ENCODE measurements at places on chromosomes 5 and 9.

DNA sequence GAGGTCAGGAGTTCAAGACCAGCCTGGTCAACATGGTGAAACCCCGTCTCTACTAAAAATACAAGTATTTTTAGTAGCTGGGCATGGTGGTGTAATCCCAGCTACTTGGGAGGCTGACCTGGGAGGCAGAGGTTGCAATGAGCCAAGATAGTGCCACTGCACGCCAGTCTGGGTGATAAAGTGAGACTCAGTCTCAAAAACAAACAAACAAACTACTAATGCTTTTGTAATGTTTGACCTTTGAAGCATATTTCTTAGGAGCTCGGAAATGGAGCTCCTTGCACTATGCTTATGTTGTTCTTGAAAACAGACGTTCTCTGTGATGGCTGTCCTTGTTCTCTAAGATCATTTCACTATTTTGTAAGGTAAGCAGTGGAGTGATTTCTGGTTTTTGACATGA is 6.0 kb downstream of the F2RL2 start:
- DNase-seq = no peak

DNA sequence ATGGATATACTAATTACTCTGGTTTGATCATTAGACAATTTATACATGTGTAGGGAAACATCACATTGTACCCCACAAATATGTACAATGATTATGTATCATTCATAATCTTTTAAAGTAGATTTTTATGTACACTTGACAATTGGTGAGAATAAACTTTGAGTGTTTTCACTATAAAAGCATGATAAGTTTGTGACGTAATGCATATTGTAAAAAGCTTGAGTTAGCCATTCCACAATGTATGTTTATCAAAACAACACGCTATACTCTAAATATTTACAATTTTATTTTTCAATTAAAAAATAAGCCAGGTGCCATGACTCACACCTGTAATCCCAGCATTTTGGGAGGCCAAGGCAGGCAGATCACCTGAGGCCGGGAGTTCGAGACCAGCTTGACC is 360.1 kb upstream of the ITGA1 start:
- no peak for DNase-seq

- no peak for DNase-seq
These were observed 20.8 kb downstream of the ZNF366 start for GRCh38 chr5:72486371-72486770.

DNA sequence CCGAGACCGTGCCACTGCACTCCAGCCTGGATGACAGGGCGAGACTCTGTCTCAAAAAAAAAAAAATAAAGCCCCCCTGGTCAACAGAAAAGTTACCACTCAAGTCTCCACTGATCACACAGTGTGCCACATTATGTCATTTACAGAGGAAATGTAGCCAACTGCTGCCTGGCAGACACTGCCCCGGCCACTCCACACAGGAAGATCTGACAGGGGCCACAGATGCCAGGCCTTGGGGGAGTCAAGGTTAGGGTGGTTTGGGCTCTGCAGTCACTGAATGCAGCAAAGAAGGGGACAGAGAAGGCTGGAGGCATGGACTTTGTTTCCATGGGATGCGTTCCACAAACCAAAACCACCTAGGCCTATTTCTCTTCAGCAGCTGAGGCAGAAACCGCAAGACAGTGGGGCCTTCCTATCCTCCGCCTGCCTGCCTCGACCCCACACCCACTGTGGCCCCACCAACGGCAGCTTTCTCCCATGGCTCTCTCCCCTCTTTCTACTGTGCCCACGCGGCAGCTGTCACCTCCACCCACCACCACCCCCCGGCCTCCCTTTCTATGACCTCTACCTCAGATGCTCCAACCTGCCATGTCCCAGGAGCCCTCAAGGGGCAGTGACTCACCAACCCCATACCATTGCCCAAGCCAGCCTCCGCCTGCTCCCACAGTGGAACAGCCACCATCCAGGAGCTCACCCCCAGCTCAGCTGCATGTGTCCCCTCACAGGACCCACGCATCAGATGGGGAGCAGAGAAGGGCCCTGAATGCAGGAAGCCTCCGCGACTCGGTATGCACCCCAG is 12.4 kb downstream of the IPPK start:
- no peak for DNase-seq

- no peak for DNase-seq
These were observed 784 bp upstream of the MSANTD3 start for GRCh38 chr9:100426189-100426529.

- no peak for DNase-seq
These were observed 372.8 kb upstream of the KLF4 start for GRCh38 chr9:107862323-107862722.

DNA sequence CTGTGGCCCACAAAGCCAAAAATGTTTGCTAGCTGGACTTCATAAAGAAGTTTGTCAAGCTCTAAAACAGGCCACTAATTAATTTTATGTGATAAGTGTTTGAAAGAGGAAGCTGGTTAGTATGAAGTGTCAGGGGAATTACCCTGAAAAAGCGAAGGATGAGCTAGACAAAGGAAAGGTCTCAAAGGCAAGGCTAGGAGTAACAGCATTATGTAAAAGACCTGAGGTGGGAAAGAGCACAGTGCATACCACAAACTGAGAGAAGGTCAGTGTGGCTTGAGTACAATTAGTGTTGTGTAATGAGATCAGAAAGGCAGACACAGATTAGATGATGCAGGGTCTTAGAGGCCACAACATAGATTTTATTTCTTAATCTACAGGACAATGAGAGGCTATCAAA is 29.6 kb downstream of the RC3H2 start:
- DNase-seq = no peak

DNA sequence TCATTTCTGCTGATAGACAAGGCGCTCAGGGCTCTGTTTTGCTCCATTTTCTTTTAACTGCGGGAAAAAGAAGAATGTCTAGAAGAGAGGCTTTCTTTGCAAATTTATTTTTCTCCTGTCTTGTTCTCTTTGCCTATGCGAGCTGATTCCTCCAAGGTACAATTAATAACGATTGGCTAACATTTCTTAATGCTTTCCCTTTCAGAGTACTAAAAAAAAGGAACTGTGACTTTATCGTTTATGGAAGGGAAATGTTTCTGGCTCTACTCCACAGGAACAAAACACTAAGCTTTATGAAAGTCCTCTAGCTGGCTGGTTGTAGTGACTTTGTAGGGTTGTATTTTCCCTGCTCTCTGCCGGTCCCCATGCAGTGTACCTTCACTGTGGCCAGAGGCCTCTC is 11.7 kb downstream of the NSG2 start:
- no peak for DNase-seq

GRCh38 chr9:135522931-135523330 is 1.7 kb downstream of the LCN1 start:
- no peak for DNase-seq

DNA sequence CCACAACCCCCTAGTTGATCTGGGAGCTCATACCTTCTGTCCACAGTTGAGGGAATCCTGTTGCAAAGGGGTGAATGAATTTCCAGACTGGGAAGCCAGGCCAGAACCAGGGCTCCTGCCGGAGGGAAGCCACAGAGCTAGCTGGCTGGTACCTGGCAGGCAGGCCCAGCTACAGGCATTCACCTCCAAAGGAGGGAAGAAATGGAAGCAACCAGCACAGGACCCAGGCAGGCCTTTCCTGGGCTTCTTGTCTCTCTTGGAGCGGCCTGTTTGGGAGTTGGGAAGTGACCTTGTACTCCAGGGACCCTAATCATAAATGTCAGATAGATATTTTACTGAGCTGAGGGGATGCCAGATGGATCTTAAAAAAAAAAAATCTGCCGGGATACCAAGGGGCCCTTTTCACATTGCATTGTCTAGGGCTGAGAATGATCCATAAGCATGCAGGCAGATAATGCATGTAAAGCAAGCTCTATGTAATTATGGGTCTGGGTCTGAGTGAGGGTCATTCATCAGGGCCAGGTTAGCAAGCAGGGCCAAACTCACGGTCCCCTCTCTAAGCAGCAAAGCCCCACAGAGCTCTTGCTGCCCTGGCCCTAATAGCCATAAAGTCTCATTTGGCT is 8.4 kb downstream of the NR2F1 start:
- DNase-seq = no peak

DNA sequence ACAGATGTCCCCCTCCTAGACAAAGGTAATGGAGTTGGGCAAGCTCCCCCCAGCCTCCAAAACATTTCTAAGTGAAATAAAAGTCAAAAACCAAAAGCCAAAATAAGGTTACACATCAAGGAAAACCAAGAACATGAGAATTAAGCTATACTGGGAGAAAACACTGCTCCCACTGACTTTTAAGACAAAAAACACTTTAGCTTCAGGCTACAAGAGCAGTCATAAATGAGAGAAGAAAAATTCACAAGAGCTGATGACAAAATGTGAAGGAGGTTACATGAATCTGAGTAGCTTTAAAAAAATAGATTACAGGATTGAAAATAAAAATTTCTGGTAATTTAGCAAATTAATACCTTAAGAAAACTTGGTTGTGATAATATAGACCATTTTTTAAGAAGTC is 1370.3 kb upstream of the CDH9 start:
- DNase-seq = no peak

DNA sequence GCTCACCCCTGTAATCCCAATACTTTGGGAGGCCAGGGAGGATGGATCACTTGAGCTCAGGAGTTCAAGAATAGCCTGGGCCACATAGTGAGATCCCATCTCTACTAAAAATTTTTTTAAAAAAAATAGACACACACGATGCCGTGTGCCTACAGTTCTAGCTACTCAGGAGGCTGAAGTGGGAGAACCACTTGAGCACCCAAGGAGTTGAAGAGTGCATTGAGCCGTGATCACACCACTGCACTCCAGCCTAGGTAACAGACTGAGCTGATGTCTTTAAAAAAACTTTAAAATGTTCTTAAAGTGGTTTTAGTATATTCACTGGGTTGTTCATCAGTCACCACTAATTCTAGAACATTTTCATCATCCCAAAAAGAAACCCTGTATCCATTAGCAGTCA is 51.9 kb upstream of the RNF38 start:
- DNase-seq = no peak

DNA sequence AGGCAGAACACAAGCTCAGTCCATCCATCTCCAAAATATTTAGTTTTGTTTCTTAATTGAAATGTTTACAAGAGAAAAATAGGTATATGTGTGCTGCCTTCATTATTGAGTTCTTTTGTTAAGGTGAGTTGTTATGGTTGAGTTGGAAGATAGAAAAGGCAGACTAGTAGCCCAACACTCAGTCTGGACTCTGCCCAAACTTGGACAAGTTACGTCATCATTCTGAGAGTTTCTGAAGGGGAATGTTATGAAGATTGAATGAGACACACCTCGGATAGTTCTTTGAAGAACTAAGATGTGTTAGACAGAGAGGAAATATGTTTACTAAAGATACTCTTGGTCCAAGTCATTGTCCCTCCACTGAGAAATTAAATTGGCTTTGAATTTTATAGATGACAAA is 245.5 kb downstream of the KCTD16 start:
- DNase-seq = no peak

DNA sequence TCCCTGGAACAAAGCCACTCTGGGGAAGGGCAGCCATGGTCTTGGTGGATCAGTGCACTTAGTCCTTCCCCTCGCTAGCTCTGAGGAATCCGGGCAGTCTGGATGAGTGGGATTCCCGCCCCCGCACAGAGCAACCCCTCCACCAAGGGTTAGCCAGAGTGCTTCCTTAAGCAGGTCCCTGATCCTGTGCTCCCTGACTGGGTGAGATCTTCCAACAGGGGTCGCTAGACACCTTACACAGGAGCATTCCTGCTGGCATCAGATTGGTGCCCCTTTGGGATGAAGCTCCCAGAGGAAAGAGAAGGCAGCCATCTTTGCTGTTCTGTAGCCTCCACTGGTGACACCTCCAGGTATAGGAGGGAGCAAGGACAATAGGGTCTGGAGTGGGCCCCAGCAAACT is 228.8 kb downstream of the AP3B1 start:
- DNase-seq = no peak

DNA sequence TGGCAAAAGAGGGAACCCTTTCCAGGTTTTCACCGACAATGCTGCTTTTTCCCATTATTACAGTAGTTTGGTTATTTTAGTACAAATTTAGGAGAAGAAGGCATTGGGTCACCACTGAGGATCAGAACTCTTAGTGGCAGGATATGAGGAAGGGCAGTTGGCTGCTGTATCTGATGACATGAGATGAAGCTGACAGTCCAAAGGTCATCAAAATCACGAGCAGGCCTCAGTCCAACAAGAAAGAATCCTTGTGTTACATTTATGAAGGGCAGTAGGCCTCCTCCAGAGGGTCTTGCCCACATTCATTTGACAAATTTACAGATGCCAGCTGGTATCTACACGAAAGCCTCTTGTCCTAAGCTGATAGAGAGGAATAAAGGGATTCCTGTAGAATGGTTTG is 49.5 kb upstream of the COL15A1 start:
- no peak for DNase-seq

GRCh38 chr9:32395510-32396216 is 11.2 kb downstream of the ACO1 start:
- DNase-seq = no peak

GRCh38 chr9:76530458-76531110 is 71.6 kb downstream of the GCNT1 start:
- no peak for DNase-seq

DNA sequence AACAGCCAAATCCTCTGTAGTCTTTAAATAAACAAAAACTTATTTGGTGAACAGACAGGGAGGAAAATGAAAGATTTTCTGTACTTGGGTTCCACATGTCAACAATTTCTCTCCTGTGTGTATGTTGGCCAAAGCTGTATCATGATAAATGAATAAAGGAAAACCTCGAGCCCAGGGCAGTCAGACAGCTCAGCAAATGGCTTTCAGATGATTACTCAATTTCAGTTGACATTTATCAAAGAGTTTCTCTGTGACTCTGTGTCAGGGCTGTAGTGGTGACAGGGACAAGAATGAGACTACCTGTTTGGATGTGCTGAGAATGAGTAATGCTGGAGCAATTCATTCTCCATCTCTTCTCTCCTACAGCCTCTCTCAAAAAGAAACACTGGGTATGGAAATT is 45.7 kb upstream of the PTGS1 start:
- no peak for DNase-seq

- no peak for DNase-seq
These were observed 111.2 kb downstream of the ADAMTS2 start for GRCh38 chr5:179233909-179234562.

- no peak for DNase-seq
These were observed 36.5 kb downstream of the SYK start for GRCh38 chr9:90838098-90838497.

All from activated CD4-positive, alpha-beta T cell treated with anti-CD3 and anti-CD28 coated beads for 24 hours (primary cell).